ENCODE measurements at places on chromosomes 5 and 9.

GRCh38 chr5:52107210-52107905 is 680.4 kb upstream of the ITGA1 start:
- no peak for DNase-seq

DNA sequence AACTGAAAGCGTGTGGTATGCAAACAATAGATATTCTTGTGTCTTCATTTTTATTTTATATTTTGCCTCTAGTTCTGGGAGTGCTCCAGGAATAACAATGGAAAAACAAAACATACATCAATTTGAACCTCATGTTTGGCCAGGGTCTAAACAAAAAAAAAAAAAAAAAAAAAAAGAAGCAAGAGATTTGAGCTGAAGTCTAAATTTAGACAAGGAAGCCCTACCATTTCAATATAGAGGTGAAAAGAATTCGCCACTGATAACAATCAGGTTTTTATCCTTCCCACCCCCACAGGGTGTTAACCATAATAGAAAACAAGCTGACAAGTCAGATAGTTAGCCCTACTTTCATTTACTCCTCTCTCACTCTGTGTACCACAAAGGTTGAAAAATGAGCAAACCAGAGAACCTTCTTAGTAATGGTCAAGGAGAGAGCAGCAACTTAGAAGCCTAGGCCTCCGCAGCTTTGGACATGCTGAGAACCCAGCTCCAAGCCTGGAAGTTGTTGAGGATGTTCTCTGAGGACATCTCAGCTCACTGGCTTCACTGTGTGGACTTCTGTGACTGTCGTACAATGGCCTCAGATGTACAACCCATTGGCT is 118.2 kb upstream of the HMHB1 start:
- DNase-seq = no peak

DNA sequence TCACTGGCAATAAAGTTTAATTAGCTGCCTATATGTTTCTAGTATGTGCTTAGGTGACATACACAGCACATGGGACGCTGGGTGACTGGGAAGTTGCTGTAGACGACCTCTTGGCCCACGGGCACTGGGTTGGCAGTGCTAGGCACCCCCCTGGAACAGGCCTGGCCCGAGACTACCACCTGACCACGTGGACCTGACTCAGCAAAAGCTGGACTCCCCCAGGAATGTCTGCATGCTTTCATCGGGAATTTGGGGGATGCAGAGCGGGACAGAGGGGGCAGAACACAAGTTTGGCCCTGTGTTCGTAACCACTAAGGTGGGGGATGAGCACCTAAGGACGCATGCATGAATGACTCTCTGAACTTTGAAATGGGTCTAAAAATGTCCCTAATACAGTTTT is 16.6 kb upstream of the INPP5E start:
- no peak for DNase-seq

GRCh38 chr5:142670804-142671203 is 15.1 kb downstream of the FGF1 start:
- DNase-seq = no peak

DNA sequence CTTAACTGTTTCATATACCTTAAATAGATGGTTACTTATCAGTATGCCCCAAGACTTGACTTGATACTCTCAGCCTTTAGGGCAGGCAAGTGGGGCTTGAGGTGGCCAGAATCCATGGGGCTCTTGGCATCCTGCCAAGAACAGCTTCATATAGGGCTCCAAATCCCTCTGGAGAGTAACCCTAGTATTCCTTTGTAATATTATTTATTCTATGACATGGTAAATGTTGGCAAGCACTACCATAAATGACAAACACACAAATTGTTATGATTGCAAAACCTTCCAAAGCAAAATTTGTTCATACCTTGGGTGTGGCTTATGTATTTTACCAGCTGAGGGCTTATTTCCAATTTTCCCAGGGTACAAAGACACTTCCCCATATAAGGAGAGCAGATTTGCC is 257.4 kb upstream of the TRPC7 start:
- DNase-seq = peak; percentile 43

GRCh38 chr5:61991866-61992265 is 314.1 kb upstream of the KIF2A start:
- DNase-seq = peak; percentile 32

GRCh38 chr9:136409557-136410455 is 608 bp downstream of the ENTR1 start:
- DNase-seq = peak; percentile 47

GRCh38 chr5:52898961-52899680 is 90.0 kb upstream of the ITGA2 start:
- DNase-seq = no peak

Measured in epithelial cell of esophagus (primary cell).